ENCODE measurements at places on chromosomes 11 and 22.

GRCh38 chr11:17767301-17767885 lies 32.8 kb downstream of the KCNC1 start:
- DNase-seq, result no peak
- H3K27me3 ChIP-seq, result peaks cover 8% of the 10 kb centered on the region
- H3K27ac ChIP-seq, result no peak overlapping the region

GRCh38 chr11:28736256-28736655 lies 628.1 kb downstream of the METTL15 start:
- no peak for DNase-seq
- no peaks in the 10 kb centered on the region for H3K27me3 ChIP-seq
- H3K36me3 ChIP-seq, result no peaks in the 10 kb centered on the region

- DNase-seq, result no peak
- H3K36me3 ChIP-seq, result no peaks in the 10 kb centered on the region
- no peaks in the 10 kb centered on the region for H3K27me3 ChIP-seq
- no peak overlapping the region for H3K4me3 ChIP-seq
Measured at GRCh38 chr22:18056807-18057474, 20.8 kb upstream of the PEX26 start.

DNA sequence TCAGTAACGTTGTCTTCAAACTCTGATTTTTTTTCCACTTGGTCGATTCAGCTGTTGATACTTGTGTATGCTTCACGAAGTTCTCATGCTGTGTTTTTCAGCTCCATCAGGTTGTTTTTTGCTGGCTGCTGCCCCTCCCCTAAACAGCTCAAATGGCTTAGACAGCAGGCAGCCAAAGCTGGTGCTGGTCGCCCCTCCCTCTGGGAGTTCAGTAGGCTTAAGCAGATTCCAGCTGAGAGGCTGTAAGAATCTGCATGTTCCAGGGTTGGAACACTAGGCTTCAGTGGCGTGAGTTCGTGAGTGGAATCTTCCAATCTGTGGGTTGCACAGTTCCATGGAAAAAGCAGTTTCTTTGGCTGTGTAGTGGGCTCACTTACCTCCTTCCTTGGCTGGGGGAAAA lies 10.3 kb upstream of the FIBIN start:
- DNase-seq, result no peak
- H3K27me3 ChIP-seq, result peaks cover 8% of the 10 kb centered on the region
- no peaks in the 10 kb centered on the region for H3K4me1 ChIP-seq
- no peak overlapping the region for H3K27ac ChIP-seq
- peaks cover 3% of the 10 kb centered on the region for H3K36me3 ChIP-seq

Data from type B pancreatic cell (in vitro differentiated cells).